NCI-H1930 (cell line): ENCODE measurements at places on chromosomes 12 and 14.

DNA sequence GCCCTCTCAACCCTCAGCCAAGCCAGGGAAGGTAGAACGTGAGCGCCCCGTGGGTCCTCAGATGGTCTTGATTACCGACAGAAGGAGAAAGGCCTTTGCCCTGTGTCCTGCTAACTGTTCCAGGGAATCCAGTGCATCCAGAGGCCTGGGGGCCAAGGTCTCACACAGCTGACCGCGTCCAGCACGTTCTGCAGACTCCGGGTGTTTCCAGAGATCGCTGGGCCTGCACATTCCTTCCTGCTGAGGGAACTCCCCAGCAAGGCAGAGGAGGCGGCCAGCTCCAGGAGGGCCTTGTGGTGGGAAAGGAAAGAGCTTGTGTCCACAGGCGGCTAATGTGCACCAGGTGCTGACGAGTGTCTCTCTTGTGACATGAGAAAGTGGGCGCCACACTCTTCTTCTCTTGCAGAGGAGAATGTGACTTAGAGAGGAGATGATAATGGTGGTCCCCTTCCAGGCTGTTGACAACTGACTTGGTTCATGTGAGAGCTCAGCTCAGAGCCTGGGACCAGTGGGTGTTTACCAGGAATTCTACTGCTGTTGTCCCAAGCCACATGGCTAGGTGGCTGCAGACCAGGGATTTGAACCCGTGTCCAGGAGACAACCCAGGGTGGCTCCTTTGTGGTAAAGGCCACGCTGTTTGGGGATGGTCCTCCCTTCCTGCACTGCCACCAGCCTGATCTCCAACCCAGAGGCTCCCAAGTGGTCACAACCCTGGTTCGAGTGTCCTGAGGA lies 46.8 kb upstream of the DLK1 start:
- DNase-seq = no peak

- peak; percentile 42 for DNase-seq
Observed at GRCh38 chr12:6062757-6063735, 61.4 kb downstream of the VWF start.

GRCh38 chr12:79959484-79959883 lies 24.6 kb upstream of the PPP1R12A start:
- no peak for DNase-seq

DNA sequence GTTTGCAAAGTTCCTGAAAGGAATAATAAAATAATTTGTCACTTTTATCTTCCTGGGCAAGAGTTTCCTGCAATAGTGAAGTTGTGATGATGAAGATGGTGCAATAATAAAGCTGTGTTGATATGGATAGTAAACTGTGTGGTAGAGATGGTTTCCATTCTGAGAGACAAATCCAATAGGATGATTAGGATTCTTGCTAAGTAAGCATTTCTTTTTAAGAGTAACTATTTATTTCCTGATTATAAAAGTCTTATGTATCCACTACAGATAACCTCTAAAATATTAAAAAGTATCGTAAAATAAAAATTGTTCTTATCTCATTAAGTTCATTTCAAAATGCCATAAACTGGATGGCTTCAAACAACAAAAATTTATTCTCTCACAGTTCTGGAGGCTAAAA lies 28.7 kb downstream of the TSPAN11 start:
- no peak for DNase-seq

- no peak for DNase-seq
Observed at GRCh38 chr12:95286713-95287112, 69.1 kb downstream of the VEZT start.

GRCh38 chr14:93688239-93688666 lies 100.0 kb downstream of the PRIMA1 start:
- no peak for DNase-seq

GRCh38 chr14:102993523-102993922 lies 63.8 kb downstream of the CDC42BPB start:
- no peak for DNase-seq

GRCh38 chr14:64671591-64671990 lies 32.6 kb upstream of the PLEKHG3 start:
- DNase-seq = no peak

DNA sequence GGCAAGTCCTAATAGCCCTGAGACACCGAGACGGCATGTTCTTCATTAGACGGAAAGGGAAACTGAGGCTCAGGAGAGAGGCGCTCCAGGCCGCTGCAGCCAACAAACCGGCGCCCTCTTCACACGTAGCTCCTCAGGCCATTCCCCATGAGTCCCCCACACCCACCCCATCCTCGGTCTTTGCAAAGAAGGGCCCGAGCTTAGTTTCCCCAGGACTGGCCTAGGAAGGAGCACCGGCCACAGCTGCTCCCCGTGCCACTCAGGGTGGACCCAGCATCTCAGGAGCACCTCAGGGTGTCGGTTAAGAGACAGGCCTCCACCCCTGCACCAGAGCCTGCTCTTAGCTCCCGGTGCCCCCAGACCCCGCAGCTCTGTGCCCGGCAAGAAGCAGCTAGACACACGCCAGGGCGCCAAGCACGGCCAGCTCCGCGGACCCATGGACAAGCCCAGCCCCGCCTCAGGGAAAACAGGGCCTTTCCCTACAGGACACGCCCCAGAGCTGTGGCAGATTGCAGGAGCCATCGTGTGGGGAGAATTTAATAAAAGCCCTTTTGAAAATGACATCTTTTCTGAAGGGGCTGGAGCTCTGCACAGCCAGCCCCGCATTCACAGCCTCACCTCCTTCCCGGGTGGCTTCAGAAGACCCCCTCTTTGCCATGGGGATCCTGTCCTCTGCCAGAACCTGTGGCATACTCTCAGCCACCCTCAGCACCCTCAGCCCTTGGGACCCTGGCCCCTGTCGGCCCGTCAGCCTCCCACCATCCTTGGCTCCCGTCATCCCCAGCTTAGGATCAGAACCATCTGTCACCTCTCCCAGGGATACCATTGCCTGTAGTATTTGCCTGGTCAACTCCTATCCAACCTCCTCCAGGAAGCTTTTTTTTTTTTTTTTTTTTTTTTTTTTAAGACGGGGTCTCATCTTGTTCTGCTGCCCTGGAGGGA lies 59.7 kb downstream of the LGMN start:
- no peak for DNase-seq

GRCh38 chr12:77845831-77846230 lies 15.1 kb downstream of the NAV3 start:
- no peak for DNase-seq

- no peak for DNase-seq
Observed at GRCh38 chr14:73613419-73613963, 1.2 kb downstream of the ACOT6 start.

DNA sequence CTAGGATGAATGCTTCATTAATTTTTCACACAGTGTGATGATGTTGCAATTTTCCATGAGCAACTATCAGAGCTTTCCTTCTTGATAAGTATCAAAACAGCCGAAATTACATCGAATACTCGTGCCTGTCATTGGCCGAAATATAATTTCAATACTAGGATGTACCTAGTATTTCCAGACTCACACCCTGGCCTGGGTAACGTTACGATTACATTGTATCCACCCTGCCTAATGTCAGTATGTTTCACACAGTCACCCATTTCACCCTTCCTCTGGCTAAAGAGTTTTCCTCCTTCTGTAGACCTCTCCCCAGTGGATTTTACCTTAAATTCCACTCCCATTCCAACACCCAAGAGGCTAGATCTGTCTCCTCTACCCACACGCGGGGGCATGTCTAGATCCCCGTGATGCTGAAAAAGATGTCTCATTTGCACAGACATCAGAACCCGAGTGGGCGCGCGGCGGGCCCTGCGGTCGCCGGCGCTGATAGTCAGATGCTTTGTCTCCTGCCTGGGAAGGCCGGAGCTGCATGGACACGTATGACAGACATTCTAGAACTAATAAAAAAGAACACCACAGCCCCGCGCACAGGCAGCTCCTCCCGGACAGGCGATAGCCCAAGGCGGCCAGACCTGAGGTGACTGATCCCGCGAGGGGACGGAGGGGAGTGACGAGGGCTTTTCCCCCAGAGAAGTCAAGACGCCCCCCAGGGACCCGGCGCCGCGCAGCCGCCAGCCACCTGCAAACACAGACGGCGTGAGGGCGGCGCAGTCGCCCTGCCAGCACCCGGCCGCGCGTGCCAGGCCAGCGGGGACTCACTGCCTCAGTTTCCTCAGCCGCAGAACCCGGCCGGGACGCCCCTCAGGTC lies 723 bp downstream of the KIF21A start:
- peak; percentile 71 for DNase-seq

DNA sequence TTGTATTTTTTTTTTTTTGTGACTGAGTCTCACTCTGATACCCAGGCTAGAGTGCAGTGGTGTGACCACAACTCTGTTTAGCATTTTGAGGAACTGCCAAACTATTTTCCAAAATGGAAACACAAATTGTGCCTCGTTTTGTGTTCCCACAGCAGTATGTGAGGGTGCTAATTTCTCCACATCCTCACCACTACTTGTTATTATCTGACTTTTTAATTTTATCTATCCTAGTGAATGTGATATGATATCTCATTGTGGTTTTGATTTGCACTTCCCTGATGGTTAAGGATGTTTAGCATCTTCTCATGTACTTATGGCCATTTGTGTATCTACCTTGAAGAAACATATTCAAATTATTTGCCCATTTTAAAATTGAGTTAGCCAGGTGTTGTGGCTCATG lies 62.4 kb downstream of the SRGAP1 start:
- DNase-seq = no peak

DNA sequence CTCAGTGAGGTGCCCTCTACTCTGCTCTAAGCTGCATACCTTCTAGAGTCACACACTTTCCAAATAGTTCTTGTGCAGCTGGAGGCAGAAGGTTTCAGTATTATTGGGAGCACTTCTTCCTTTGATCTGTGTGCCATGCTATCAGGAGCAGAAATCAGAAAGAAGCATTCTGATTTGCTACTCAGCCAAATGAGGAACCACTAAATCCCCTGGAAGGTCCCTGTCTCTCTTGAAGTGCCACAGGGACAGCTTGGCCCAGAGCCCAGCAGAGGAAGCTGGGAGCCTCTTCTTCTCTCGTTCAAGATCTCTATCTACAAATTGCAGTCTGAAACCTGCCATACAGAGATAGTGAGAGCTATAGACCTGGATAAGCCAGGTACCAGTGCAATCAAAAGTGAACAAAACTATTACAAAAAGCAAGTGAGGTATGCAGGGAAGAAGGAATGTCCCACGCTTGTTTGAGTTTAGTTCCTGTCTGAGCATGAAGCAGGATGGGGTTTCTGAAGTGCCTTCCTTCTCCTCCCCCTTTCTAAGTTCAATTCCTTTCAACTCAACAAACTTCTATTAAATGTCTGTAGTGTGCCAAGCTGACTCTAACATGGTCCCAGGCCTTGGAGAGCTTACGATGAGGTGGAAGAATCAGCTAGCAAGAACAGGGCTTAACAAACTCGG lies 100.9 kb upstream of the PARP11 start:
- no peak for DNase-seq

- DNase-seq = no peak
Observed at GRCh38 chr14:56005191-56006053, 112.8 kb upstream of the PELI2 start.

DNA sequence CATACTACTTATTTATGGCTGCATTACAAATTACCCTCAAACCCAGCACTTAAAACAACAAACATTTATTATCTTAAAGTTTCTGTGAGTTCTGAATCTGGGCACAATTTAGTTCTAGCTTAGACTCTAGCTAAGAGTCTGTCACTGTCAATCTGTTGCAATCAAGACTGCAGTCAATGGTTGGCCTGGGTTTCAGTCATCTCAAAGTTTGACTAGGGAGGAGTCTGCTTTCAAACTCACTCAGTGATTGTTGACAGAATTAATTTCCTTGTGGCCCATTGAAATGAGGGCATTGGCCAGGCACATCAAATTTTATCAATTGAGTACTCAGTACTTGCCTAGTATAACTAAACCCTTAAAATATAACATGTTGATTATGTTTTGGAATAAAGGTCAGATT lies 51.6 kb downstream of the ARID2 start:
- no peak for DNase-seq

- DNase-seq = no peak
Observed at GRCh38 chr12:13348464-13348863, 151.9 kb downstream of the EMP1 start.

DNA sequence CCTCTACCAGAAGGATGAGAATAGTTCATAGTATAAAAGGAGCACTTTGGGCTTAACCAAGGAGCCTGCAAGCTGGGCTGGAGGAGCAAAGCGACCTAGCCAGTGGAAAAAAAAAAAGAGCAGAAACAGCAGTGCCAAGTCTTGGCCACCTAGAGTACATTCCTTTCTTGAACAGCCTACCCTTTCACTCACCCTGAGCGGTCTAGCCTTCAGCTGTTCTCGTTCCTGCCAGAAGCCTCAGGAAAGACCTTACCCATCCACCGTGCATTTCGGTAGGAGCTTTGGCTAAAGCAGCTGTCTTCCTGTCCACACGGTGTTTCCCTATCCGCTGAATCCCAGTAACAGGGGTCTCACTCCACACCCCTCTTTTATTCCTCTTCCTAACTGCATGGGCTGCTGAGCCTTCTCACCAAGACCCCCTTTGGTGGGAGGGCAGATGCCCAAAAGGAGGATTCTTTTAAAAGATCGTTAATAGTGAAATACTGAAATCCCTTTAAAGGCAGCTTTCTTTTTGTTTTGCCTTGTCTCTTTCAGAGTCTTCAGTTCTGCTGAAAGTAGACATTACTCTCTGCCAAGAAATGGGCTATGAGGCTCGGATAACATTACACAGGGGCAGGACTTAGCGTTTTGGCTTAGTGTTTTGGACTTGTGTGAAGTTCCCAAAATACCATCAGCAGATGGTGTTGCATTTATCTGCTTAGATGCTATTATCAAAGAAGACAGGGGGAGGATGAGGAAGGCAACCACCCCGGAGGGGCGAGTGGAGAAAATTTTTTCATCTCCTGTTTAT lies 88.5 kb upstream of the METAP2 start:
- no peak for DNase-seq

DNA sequence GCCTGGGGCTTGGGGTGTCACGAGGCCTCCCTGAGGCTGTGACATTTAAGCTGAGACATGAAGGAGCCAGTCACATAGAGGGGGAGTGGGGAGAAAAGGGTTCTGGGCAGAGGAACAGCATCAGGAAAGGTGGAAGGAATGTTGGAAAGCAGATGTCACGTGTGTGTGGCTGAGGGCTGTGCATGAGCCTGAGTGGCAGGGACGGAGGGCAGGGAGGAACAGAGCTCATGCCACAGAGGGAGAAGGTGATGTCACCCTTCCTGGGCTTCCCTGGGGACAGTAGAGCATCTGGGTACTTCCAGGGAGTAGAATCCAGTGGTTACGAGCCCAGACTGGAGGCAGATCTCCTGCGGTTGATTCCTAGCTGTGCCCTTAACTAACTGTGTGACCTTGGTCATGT lies 32.0 kb upstream of the JDP2 start:
- no peak for DNase-seq

DNA sequence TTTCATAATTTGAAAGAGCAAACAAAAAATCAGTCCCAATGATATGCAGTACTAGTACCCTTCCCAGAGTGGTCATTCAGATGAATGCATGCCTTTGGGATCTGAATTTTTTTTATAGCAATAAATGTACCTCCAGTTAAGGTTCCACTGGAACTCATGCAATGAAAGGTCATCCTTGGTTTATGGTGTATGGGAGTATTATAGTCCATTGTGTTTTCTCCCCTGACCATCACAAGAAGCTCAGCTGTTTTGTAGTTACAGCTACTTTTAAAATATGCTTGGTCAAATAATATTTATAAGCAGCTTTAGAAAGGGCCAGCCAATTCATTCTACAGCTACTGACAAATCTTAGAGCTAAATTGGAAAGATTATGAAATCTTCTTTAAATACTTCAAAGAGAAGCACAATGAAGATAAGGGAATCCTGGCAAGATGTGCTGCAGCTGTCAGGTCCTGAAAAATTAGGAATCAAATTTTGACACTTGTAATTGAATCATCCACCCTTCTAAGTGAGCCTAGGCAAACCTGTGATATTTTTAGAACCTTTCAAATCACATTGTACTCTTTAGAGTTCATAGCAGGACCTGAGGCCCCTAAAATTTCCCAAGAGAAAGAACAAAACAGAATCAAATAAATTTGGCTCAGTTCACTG lies 46.5 kb downstream of the IFT81 start:
- no peak for DNase-seq
